ENCODE measurements at places on chromosomes 16 and 17. TPM values are rescaled to one million over a fixed set of nuclear protein-coding genes. Genes with fewer than 3 reads are reported as not detected.

RUNDC3A gene
- 0.55 TPM for total RNA-seq

PRR35 gene
- not detected for total RNA-seq

PTRH2 gene
- total RNA-seq, result 6.9 TPM

BICDL2 gene
- not detected for total RNA-seq

SULT1A1 gene
- 10.6 TPM for total RNA-seq

TMEM88 gene
- 31.3 TPM for total RNA-seq
